ENCODE measurements at places on chromosomes 5 and 9.

DNA sequence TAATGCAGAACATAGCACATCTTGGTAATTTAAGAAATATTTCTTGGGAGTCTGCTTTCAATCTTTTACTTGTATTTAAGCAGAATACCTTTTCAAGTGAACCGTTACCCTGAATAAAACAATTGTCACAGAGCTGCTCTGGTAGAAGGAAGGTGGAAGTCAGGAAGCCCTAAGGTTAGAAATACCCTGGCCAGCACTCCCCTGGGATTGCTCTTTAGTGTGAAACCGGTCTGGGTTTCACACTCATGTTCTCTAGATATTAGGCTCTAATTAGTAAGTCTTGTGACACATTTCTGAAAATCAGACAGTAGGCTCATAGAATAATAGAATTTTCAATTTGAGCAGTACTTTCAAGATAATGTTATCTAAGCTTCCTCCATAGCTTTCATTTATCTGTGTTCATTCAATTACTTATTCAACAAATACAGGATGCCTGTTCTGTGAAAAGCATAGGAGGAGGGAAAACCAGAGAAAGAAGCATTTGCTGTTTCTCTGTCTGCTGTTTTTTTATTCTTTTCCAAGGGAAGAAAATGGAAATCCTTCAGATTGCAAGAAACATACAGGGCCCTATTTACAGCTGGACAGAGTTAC, 825.5 kb downstream of the TLR4 start:
- DNase-seq = no peak

DNA sequence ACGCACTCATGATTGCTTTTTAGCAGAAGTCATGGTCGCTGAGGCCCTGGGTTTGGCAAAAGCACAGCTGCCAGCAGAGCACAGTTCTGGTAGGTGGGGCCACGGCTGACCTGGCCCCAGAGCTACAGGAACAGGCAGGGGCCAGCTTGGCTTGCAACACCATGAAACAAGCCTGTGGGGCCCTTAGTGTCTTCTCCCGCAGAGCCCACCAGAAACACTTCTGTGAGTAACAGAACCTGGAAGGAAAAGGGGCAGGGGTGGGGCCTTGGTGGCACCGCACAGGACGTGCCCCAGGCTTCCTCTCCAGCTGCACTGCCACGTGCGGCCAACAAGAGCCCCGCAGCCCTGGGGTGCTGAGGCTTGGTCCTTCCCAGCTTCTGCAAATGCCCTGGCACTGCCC, 4.8 kb downstream of the ASB6 start:
- no peak for DNase-seq

DNA sequence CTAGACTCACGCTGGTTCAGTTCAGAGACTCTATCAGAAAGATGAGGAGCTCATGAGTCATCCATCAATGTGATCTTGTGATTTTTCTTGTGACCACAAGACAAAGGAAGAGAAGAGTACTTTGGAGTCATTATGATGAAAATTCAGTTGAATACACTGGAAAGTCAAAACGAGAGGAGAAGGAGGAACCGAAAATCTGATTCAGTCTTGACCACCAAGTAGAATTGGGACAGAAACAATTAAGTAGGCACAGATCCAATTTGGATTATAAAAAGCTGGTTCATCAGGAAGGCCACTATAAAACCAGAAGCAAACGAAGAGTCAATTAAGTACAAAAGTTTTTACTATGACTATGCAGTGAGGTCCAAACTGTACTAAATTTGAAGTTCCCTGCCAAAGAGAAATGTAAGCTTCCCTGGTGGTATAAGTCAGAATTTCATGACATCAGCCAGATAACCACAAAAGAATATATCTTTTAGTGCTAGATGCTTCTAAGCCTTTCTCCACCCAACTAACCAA, 90.9 kb downstream of the THBS4 start:
- no peak for DNase-seq

GRCh38 chr5:45696206-45696836, at the start of gene HCN1:
TSS of gene HCN1 (minus strand) at chr5:45696380.
- DNase-seq = peak; percentile 64

- no peak for DNase-seq
Observed at GRCh38 chr9:84293001-84293798, 47.4 kb downstream of the SLC28A3 start.

DNA sequence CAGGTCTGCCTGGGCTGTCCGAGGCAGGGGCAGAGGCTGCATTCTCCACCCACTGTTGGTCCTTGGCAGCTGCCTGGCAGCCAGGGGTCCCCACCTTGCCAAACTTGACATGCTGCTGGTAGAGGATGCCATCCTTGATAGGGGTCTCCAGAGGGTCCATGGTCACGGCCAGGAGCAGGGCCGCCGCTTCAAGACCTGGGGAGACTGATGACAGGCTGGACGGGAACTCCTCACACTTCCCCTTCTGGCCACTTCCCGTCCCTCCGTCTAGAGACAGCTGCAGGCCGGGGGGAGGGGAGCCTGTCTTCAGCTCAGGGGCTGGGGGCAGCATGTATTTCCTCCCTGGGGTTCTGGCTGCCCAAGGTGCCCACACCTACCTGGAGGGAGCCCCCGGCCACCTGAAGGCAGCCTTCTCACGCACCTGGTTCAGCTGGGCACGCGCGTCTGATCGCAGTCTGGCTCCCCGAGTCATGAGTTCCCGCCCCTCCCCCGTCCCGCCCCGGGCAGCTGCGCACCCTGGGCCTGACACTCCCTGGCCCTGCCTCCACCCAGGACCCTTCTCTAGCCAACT, at the start of gene DOK3:
Gene DOK3 (minus strand): TSS at position 446 of the 571 bp plus-strand sequence. CDS start 286 bp downstream, at position 160.
- no peak for DNase-seq

GRCh38 chr5:3180636-3181035, 415.0 kb upstream of the IRX1 start:
- DNase-seq = no peak

- no peak for DNase-seq
Observed at GRCh38 chr5:149793256-149793550, 63.1 kb downstream of the PPARGC1B start.

GRCh38 chr9:91197232-91198181, 164.2 kb downstream of the AUH start:
- DNase-seq = peak; percentile 7

DNA sequence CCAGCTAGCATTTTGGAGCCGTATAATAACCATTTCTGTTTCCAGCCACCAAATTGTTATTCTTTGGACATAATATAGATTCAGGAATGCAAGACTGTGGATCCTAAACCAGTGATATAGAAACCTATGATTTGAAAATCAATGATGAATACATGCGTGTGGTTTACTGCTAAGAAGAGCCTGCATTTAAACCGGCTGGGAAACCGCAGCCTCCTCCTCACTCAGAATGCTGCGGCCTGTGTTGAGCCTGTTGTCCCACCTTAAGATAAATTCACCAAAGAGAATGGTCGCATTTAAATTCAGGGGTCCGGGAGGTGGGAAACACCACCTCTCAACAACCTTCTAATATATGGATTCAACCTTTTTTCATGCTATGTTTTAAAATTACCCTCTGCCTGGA, 148.0 kb downstream of the MEF2C start:
- DNase-seq = no peak

- DNase-seq = no peak
Observed at GRCh38 chr5:178524093-178524882, 65.9 kb downstream of the COL23A1 start.

- no peak for DNase-seq
Observed at GRCh38 chr5:33312571-33313549, 127.9 kb upstream of the TARS1 start.

DNA sequence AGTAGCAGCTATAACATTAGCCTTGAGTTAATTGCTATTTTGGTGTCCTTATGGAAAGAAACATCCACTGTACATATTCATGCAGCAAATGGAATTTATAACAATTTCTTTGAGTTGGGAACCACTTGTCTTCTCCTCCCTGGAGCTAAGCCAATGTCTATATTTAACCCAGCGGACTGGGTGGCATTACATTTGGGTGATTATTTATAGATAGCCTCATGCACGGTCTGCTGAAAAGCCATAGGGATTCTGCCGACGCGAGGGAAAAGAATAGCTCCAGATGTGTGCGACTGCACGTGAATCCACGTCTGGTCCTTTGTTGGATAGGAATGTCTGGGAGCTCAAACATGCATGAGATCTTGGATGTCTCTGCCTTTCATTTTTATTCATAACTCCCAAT, 157.5 kb upstream of the BRINP1 start:
- no peak for DNase-seq

- no peak for DNase-seq
Observed at GRCh38 chr5:25554077-25554476, 909.3 kb upstream of the CDH10 start.

DNA sequence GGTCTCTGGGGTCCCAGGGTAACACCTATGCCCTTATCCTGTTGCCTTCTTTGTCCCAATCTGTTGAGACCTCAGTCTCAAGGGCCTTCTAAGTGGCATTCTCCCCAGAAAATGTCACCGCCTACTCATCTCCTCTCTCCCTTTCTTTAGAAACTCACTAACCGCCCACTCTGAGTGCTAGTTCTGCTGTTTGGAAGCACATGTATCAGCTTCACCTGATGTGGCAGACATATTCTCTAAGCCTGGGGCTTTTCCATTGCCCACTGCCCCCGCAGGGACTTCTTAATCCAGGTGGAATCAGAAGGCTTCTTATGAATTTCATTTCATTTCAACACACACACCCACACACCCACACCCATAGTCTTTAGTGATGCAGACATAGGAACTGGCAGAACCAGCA, 165.1 kb downstream of the ASTN2 start:
- DNase-seq = no peak

DNA sequence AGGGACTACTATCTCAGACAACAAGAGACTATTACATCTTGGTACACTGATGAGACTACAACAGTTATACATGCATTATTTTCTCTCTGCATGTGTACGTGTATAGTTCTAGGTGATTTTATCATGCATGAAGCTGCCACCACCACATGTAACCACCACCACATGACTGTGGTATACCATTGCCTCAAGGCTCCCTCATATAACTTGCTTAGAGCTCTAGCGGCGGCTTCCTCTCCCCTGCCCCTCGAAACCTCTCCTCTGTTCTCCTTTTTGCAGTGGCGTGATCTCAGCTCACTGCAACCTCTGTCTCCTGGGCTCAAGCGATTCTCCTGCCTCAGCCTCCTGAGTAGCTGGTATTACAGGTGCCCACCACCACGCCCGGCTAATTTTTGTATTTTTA, 162.3 kb downstream of the AOPEP start:
- DNase-seq = no peak

DNA sequence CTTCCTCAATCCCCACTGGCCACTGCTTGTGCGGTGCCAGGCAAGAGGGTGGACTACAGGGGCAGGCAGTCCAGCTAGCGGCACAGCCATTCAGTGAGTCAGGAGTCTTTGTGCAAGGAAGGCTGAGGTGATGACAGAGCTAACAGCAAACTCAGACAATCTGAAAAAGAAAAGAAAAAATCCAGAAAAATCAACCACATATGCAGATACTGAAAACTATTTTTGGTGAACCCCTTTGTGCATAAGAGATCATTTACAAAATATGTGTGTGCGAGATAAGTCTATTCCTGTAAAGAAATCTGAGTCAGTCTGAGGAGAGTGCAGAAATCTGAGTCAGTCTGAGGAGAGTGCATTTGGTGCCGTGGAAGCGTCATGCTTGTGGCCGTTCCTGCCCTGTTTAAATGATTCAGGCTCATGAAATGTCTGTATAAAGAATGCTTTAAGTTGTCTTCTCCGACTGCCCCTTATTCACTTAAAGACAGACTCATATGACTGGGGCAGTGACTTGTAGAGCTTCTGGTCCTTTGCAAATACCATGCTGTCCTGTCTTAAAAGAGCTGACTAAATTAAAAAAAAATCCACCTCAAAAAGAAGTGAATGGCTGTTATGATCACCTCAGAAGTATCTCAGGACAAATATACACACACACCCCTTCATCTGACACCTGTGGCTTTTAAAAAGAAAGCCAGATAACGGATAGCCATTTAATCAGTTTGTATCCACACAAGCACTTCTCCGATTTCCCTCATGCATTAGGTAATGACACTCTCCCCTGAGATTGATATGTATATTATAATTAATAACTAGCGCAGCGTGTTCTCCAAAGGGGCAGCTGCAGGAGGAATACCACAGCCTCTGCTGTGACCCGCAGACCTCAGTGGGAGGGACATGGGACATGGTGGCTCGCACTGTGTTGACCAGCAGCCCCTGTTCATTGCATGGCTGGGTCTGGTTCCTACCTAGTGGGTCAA, 47.3 kb downstream of the TRIO start:
- DNase-seq = peak; percentile 45

GRCh38 chr5:116216246-116216645, 131.4 kb downstream of the COMMD10 start:
- DNase-seq = no peak

- DNase-seq = no peak
Observed at GRCh38 chr5:54573812-54574489, 56.4 kb downstream of the SNX18 start.

- DNase-seq = no peak
Observed at GRCh38 chr5:362978-363765, 41.7 kb downstream of the AHRR start.
